ENCODE measurements at places on chromosomes 1 and 21.
A peak's percentile ranks its signal among the peaks of the same experiment; 100 is the strongest.

GRCh38 chr1:7726623-7727022 lies 44.5 kb upstream of the VAMP3 start:
- no peak for DNase-seq

- DNase-seq, result no peak
Measured at GRCh38 chr1:39758556-39759435, 12.4 kb downstream of the OXCT2 start.

DNA sequence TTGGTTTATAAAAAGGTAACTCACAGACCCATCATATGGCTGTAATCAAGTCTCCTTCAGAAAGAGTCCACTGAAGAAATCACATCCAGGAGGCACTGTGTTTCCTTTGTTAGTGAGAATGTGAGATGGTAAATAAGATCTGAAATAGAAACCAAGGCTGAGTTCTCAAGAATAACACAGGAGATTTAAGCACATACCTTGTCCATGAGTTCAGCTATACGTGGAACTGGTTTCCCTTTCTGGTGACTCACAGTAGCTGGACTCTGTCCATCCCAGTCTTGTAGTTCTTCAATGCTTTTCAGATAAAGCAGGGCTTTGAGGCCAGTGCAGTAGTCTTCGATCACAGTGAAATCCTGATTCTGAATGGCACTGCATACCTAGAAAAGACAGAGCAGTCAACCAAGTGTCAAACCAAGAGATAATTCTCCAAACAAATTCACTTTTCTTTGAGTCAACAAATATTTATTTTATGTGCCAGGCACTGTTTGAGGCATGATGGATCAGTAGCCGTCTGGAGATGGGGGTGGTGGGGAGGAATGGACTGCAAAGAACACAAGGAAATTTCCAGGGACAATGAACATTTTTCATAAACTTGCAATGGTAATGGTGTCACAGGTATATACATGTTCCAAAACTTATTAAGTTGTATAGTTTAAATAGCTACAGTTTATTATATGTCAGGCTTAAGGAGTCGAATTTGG lies 471.4 kb downstream of the PTBP2 start:
- DNase-seq, result peak; percentile 98

DNA sequence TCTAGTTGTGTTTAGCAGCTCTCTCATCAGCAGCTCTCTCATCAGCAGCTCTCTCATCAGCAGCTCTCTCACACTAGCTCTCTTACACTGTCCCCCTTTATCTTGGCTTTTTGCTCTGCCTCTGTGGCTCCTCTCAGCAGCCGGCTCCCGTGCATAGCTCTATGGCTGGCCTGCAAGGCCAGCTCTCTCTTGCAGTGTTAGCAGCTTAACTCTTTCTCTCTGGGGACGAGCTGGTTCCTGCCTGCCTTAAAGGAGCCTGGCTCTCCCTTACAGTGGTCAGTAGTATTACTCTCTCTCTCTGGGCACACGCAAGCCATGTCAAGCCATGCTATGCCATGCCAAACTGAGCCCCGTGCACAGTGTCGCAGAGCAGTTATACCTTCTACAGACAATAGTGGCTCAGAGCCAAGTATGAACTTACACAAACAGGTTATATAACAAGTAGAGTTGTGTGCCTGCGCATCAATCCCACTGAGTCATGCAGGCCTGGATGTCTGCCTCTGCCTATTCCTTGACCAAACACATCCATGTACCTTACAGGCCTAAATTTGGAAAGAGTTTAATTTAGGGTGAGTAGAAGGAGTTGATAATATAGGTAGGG lies 295.9 kb downstream of the TPR start:
- DNase-seq, result no peak

DNA sequence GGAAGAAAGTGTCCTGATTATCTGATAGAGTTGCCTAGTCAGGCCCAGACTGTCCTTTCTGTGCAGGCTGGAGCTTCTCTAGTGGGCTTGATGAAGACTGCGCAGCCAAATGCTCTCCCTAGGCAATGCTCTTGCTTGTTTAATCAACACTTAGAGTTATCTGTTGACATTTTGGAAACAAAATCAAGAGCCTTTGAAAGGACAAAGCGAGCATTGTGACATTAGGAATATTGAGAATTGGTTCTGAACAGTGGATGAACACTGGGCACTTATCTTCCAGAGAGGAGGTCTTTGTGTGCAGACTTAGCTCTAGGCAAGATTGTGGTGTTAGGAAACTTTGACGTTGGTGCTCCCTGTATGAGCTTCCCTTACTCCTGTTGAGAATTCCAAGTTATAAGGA lies 94.5 kb downstream of the DNTTIP2 start:
- DNase-seq, result no peak

- DNase-seq, result no peak
Measured at GRCh38 chr1:47791879-47792608, 205.1 kb downstream of the TRABD2B start.

DNA sequence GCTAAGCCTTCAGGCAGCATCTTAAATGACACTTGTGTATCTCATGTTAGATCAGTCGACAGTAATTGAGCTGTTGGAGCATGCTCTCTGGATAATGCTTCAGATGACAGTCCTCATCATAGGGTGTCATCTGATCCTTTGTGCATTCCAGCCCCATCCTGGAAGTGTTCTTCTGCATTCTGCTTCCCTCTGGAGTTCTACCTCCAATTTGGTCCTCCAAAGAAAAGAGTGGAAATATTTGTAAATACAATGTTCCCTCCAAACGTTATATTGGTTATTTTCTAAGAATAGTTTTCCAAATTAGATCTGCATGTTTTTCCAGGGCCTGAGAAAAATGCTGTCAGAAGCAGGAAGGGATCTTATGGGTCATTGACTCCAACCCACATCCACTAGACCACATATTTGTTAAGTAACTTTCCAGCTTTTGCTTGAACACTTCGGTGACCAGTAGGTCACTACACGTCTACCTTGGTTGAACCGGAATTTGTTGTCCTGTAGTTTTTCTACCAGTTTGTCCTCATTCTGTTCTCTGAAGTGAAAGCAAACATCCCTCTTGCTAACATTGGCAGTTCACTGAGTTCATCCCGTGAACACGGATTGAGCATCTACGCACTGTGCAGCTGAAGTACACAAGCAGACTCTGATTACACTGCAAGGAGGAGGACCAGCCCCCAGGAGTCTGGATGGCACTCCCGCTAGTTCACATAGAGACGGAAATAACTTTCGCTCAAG lies 136.0 kb downstream of the TLR5 start:
- DNase-seq, result no peak

- DNase-seq, result no peak
Measured at GRCh38 chr1:230465691-230466090, 39.6 kb upstream of the PGBD5 start.

- no peak for DNase-seq
Measured at GRCh38 chr1:161159913-161160243, 578 bp downstream of the USP21 start.

GRCh38 chr1:74790453-74790852 lies 57.5 kb downstream of the TYW3 start:
- DNase-seq, result peak; percentile 85

- DNase-seq, result peak; percentile 60
Measured at GRCh38 chr1:244450597-244451538, 841 bp downstream of the ADSS2 start.

GRCh38 chr1:160004001-160004400 lies 27.8 kb downstream of the PIGM start:
- DNase-seq, result no peak

DNA sequence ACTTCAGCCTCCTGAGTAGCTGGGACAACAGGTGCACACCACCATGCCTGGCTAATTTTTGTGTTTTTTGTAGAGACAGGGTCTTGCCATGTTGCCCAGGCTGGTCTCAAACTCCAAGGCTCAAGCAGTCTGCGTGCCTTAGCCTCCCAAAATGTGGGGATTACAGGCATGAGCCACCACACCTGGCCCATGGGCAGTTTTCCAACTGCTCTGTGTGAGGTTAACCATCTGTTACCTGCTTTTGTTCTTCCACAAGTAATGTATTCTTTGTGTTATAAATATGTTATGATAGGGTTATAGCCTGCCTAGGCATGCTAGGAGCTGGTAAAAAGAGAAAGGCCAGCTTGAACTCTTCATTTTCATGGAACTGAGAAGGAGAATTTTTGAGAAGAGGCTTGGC lies 30.7 kb downstream of the TUFT1 start:
- DNase-seq, result no peak

- DNase-seq, result no peak
Measured at GRCh38 chr1:184811439-184812111, 56.9 kb upstream of the EDEM3 start.

DNA sequence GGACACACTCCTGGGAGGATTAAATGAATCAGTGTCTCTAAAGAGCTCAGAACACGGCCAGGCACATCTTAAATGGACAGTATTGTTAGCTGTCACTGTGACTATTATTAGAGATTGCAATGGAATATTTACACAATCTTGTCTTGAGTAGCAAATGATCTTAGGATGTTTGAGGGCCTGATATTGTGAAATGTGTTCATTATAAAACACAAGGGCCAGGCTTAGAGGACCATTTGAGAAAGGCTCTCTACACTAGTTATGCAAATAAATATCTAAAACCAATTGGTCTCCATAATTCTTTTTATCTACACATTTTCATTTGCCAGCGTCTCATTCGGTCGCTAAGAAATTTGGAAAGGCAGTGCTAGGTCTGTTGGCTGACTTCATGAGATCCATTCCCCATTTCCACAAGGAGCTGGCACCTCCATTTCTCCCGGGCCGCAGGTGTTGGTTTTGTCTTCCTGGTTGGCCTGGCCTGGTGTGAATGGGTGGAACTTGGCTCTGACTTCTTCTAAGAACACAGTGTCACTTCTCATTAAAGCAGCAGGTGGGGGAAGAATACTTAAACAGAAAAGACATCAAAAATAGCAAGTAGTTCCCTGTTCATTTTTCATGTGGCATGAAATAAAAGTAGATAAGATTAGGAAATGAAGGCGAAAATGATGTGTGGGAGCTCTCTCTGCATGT lies 56.0 kb upstream of the PLXNA2 start:
- no peak for DNase-seq

GRCh38 chr1:206573319-206573718 lies 38.9 kb downstream of the EIF2D start:
- DNase-seq, result no peak

DNA sequence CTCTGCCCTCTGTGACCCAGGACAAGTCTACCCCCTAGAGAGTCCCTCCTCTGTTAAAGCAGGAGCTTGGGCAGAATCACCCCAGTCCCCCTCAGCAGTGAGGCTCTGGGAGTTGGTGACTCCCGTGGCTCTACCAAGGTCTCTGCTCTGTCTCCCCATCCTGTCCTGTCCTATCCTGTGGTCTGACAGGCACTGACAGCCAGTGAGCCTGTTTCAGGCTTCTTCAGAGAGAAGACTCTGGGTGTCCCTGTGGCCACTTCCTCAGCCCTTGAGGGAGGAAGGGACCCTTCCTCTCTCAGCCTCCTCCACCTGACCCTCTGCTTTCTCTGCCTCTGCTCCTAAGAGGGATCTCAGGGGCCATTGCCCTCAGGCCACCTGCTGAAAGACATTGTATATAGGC lies 148.7 kb downstream of the FCRL5 start:
- no peak for DNase-seq

GRCh38 chr1:183609313-183609712 lies 19.1 kb upstream of the NCF2 start:
- DNase-seq, result peak; percentile 86

DNA sequence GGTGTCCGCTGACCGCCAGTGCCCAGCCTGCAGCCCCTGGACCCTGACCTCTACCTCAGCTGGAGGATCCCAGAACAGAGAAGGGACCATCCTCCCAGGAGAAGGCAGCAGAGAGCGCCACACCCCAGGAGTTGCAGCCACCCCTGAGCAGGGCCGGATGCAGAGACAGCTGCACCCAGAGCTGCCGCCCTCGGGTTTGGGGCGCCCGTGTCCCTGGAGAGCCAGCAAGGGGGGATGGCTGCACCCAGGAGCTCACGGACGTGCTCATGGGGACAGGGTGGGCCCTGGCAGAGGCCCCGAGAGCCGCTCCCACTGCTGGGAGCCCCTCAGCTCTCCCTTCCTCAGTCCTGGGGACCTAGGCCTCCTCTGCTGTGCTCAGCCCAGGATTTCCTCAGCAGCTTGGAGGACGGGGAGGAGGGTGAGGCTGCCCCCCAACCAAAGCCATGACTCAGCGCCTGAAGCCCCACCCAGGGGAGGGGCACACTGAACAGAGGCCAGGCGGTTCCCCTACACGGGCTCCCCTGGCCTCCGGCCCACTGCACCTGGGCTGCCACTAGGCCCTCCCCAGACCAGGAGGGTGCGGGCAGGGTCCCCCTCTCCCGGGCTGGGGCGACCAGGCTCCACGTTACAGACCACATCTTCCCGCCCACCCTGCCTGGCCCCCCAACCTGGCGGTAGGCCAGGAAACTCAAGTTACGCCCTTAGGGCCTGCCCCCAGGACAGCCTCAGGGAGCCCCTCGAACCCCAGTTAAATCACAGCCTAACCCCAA lies 2.2 kb downstream of the ACAP3 start:
- peak; percentile 78 for DNase-seq

DNA sequence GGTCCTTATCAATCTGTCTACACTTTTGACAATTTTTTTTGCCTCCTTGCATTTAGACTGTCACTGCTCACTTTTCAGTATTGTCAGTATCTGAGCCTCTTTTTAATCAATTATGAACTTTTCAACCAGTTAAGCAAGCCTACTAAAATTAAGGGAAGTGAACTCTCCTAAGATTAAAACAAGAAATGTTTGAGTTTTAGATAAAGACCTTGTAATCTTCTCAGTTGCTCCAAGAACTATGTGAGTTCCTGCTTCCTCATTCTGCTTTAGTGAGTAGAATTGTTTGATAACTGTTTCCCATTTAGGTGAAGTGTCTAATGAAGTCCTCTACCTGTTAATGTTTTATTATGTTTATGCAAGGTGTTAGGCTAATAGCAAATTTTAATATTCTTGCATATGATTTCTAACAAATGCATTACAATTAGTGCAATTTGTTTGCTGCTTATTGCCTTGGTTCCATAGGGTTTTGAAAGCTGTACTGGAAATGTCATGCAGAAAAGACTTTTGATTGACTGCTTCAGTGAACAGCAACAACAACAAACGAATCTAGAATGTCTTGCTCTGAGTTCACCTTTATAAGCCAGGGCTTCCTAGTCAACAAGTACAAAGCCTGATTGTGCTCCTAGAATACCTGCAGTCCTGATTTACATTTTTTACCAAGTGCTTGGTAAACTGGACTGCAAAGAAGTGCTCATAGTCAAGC lies 40.9 kb downstream of the PLA2G4A start:
- DNase-seq, result no peak

- no peak for DNase-seq
Measured at GRCh38 chr1:52862666-52863458, 20.3 kb downstream of the ZYG11A start.

GRCh38 chr1:246107516-246108277 lies 399.4 kb downstream of the SMYD3 start:
- DNase-seq, result peak; percentile 62

GRCh38 chr1:207069061-207069460 lies 16.0 kb downstream of the PFKFB2 start:
- DNase-seq, result no peak

- no peak for DNase-seq
Measured at GRCh38 chr1:85198864-85199263, 2.0 kb downstream of the SYDE2 start.
